Activated naive CD8-positive, alpha-beta T cell treated with anti-CD3 and anti-CD28 coated beads, Interleukin-2, amount 50 U/mL, for 16 hours (primary cell): ENCODE measurements at places on chromosomes 6 and 20.

- no peak for DNase-seq
Observed at GRCh38 chr6:20906945-20907344, 372.7 kb downstream of the CDKAL1 start.

DNA sequence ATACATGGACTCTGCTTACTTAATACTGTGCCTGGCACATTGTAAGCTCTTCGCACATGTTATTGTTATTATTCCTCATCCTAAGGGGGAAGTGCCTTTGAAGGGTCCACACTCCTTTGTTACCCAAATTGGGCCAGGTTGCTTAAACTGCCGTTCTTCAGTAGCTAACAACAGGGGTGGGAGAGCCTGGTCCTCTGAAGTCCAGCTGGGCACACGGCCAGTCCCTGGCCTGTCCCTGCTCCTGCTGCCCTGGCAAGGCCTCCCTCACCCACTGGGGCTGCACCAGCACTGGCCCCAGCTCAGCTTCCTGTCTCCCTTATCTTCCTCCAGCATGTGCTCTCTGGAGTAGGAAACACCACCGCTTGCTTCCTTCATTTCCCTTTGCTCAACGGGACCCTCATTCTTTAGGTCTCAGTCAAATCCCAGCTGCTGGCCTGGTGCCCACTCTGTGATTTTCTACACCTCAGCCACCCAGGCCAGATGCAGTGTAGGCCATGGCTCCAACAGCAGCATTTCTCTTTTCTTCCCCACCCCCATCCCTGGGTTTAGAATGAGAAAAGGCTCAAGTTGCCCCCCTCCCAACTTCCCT, 5.5 kb upstream of the PROCR start:
- DNase-seq, result no peak

DNA sequence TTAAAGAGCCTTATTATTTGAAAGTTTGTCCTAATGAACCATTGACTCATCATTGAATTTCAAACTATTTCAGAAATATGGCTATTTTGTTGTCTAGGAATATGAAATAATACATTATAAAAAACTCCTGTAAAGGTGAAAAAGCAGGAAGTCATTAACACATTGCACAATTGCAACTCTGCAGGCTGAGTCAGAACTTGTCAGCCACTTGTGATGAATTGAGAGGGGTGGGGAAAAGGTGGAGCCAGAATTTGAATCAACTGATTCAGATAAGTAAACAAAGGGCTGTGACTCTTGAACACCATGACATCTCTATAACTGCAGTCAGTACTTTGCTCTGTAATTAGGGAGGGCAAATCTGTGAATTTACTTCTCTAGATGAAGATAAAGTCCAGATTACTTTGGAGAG, 6.0 kb downstream of the C6orf141 start:
- no peak for DNase-seq

GRCh38 chr6:31352310-31352682, 4.7 kb downstream of the HLA-B start:
- DNase-seq, result no peak

GRCh38 chr6:17429383-17430061, 36.1 kb downstream of the CAP2 start:
- DNase-seq, result no peak

GRCh38 chr6:18748314-18748713, 361.2 kb downstream of the RNF144B start:
- DNase-seq, result no peak

DNA sequence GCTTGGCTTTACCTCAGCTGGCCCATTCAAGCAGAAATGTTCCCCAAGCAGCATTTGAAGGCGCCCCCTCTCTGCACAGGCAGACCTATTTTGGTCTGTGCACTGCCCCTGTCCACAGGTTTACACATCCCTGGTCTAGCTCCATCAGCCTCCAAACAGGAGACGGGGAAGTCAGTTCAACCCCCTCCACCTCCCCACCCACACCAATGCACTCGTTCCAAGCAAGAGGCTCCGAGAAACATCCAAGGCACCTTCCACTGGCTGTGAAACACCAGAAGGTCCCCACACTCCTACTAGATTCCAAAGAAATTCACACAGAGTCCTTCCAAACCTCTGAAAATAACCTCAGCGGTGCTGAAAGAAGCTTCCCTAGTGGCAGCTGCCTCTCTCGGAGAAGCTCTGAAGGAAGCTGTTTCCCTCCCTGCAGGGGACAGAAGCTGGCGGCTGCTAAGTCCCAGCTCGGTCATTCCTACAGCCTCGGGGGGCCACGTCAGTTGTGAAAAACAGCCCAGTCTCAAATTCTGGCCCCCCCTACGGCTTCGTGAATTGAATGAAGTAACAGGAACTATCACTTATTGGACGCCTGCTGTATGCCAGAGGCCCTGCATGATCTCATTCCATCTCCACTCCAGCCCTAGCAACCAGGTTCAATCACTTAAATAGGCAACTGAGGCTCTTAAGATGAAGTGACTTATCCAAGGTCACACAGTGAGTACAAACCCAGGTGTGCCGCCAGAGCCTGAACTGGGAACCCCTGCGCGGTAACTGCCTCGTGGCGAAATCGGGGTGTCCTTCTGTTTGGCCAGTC, 815 bp downstream of the SPATA2 start:
- no peak for DNase-seq

GRCh38 chr6:147808640-147809039, 300.1 kb downstream of the SAMD5 start:
- DNase-seq, result no peak

- DNase-seq, result no peak
Observed at GRCh38 chr20:34220561-34220960, 20.7 kb upstream of the ASIP start.

DNA sequence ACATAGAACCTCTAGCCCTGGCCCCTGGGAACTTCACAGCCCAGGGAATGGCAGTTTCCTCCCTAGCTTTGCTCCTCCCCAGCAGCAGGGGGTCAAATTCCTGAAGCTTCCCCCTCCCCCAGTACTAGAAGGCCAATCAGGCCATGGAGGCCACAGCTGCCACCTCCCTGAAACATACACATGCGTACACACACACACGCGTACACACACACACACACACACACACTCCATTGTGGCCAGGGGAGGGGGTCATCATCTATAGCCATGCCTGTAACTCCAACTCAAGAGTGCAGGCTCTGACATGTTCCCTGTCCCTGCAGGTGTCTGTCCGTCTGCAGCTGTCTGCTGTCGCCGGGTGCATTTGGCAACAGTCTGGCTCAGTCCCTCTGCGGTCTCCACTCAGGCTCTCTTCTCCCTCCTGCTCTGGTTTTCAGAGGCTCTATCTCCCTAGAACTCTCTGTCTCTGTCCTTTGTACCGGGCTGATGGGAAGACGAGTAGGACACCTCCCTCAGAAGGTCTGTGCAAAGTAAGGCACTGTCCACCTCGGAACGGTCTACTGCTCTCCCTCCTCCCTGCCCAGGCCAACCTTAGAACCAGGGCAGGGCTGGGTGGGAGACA, 1.4 kb downstream of the LRFN2 start:
- DNase-seq, result no peak

- DNase-seq, result no peak
Observed at GRCh38 chr20:36663031-36663430, 17.0 kb upstream of the SLA2 start.

DNA sequence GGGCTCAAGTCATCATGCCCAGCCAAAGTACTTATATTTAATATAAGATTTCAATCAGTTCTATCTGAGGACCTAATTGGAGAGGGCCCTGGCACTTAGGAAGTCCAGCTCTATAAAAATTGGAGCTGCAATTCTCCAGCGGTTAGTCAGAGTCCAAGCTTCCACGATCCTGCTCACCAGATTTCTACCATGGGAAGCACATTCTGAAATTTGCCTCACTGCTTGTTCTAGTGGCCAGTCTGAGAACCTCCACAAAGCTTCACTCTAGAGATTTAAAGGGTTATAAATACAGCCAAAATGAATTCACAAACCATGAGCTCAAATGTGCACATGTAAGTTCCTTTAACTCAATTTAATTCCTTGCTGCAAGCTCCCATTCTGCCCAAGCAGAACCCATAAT, 33.5 kb downstream of the PNLDC1 start:
- no peak for DNase-seq

GRCh38 chr6:53543359-53544216, 1.3 kb downstream of the GCLC start:
- no peak for DNase-seq

DNA sequence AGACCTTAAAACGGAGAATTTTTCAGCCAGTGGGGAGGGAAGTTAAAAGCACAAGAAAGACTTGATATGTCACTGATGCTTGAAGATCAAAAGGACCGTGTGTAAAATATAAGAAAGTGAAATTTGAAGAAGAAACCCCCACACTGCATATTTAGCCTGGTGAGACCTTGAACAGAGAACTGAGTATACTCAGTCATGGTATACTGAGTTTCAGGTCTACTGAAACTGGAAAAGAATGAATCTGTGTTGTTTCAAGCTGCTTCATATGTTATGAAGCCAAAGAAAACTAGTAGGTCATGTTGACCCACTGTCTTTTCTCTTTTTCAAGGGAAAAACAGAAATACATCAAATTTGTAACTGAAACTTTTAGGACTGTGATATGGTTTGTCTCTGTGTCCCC, 443.8 kb upstream of the GJE1 start:
- DNase-seq, result no peak

GRCh38 chr20:4592316-4593148, 129.2 kb upstream of the PRND start:
- peak; percentile 18 for DNase-seq
